ENCODE measurements at places on chromosomes 4 and X. TPM values are rescaled to one million over a fixed set of nuclear protein-coding genes. Genes with fewer than 3 reads are reported as not detected.

Gene USP51
- 0.64 TPM for total RNA-seq

DNA sequence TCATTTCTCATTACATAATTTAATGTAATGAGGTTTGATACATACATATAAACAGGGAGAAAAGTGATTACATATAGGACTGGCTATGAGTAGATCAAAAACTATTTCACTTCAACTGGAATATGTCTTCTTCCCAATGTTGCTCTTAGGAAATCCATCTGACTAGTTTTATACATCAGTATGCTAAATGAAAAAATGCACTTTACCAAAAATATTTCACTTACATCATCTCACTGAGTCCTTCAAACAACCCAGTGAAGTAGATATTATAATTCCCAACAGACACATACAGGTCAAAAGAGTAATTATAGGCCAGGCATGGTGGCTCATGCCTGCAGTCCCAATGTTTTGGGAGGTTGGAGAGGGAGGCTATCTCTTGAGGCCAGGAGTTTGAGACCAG is 215.9 kb downstream of the MID1 start:
- no peak for DNase-seq

DNA sequence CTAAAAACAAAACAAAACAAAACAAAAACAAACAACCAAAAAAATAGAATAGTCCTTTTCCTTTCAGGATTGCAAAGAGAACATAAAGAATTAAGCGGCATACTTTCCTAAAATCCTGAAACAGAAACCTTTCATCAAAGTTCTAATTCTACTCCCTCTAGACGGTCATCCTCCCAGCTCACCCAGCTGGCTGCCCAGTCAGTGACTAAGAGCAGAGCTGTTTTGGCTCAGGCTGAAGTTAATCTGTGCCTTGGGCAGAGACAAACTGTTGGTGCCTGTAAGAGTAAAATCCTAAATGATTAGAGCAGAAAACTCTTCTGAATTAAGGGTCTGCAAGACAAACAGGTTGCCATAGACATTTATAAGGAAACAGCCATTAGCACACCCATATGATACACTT is 17.6 kb upstream of the WAS start:
- DNase-seq = no peak

- DNase-seq = no peak
Measured at GRCh38 chr4:119087656-119088055, 48.0 kb upstream of the MYOZ2 start.

GRCh38 chrX:29870608-29871007 is 344.8 kb upstream of the MAGEB2 start:
- DNase-seq = no peak

Gene SASH3
- not detected for total RNA-seq

Measured in myocyte (in vitro differentiated cells).